Testis (tissue), 5 donors: ENCODE measurements at places on chromosomes 12 and 14. TPM values are rescaled to one million over a fixed set of nuclear protein-coding genes. Genes with fewer than 3 reads are reported as not detected.
A peak's percentile ranks its signal among the peaks of the same experiment; 100 is the strongest.

Gene LTBP2
- total RNA-seq, result 45.3 TPM

DNA sequence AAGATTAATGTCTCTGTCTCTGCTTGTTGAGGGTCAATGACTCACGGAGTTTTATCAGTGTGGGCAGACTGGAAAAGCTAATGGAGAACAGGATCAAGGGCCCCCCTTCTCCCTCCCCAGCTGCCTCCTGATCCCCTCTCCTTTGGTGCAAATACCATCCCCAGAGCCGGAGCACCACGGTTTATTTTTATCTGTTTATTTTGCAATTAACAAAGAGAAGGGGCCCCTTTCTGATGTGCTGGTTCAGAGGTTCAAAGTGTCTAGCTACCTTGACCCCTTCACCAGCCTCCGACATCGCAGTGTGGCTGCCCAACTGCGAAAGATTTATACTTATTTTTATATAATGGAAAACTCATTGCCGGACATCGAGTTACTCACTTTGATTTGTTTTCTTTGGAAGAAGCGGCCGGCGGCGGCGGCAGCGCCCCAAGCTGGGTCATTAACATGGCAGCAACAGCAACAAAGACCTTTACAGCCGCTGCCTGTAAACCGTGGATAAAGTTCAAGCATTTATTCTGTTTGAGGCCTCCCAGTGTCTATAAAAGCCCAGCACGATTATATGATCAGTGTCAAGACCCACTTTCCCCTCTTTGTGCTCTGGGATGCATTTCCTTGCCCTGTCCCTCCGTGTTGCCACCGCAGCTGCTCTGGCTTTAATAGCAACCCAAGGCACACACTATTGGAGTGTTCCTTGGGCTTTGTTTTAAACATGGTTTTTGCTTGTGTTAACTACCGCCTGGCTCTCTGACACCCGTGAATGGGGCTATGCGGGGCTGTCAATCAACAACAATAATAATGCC is 47.4 kb upstream of the PARP11 start:
- no peak for DNase-seq
- H3K27ac ChIP-seq, result peak overlapping the region; percentile 78
- no peak overlapping the region for H3K4me3 ChIP-seq
- H3K27me3 ChIP-seq, result no peaks in the 10 kb centered on the region

DNA sequence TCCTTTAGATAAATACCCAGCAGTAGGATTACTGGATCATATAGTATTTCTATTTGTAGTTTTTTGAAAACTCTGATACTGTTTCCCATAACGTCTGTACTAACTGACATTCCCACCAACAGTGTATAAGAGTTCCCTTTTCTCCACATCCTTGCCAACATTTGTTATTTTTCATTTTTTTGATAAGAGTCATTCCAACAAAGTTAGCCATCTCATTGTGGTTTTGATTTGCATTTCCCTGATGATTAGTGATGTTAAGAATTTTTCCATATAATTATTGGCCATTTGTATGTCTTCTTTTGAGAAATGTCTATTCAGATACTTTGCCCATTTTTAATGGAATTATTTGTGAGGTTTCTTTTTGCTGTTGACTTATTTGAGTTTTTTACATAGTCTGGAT is 486.0 kb downstream of the FLRT2 start:
- no peak overlapping the region for H3K4me3 ChIP-seq
- no peaks in the 10 kb centered on the region for H3K4me1 ChIP-seq
- no peak for DNase-seq

Gene LPAR5
- total RNA-seq, result 2.4 TPM

Gene TBX5
- total RNA-seq, result 0.12 TPM

GRCh38 chr12:8823565-8824300 is 1.3 kb downstream of the A2ML1 start:
- H3K4me3 ChIP-seq, result no peak overlapping the region
- H3K4me1 ChIP-seq, result peaks cover 12% of the 10 kb centered on the region
- peak; percentile 64 for DNase-seq

- DNase-seq, result no peak
- no peaks in the 10 kb centered on the region for H3K4me1 ChIP-seq
- no peak overlapping the region for H3K4me3 ChIP-seq
Observed at GRCh38 chr12:10197879-10198278, 14.8 kb upstream of the GABARAPL1 start.

GRCh38 chr12:69685810-69686209 is 13.3 kb downstream of the BEST3 start:
- H3K36me3 ChIP-seq, result no peaks in the 10 kb centered on the region
- no peak for DNase-seq
- no peaks in the 10 kb centered on the region for H3K4me1 ChIP-seq
- no peak overlapping the region for H3K27ac ChIP-seq
- no peak overlapping the region for H3K4me3 ChIP-seq
- H3K27me3 ChIP-seq, result no peaks in the 10 kb centered on the region

- H3K4me1 ChIP-seq, result no peaks in the 10 kb centered on the region
- no peak for DNase-seq
- H3K27me3 ChIP-seq, result no peaks in the 10 kb centered on the region
Observed at GRCh38 chr14:52473557-52473956, 78.7 kb downstream of the TXNDC16 start.

Gene GUCY2C
- total RNA-seq, result 0.39 TPM

DNA sequence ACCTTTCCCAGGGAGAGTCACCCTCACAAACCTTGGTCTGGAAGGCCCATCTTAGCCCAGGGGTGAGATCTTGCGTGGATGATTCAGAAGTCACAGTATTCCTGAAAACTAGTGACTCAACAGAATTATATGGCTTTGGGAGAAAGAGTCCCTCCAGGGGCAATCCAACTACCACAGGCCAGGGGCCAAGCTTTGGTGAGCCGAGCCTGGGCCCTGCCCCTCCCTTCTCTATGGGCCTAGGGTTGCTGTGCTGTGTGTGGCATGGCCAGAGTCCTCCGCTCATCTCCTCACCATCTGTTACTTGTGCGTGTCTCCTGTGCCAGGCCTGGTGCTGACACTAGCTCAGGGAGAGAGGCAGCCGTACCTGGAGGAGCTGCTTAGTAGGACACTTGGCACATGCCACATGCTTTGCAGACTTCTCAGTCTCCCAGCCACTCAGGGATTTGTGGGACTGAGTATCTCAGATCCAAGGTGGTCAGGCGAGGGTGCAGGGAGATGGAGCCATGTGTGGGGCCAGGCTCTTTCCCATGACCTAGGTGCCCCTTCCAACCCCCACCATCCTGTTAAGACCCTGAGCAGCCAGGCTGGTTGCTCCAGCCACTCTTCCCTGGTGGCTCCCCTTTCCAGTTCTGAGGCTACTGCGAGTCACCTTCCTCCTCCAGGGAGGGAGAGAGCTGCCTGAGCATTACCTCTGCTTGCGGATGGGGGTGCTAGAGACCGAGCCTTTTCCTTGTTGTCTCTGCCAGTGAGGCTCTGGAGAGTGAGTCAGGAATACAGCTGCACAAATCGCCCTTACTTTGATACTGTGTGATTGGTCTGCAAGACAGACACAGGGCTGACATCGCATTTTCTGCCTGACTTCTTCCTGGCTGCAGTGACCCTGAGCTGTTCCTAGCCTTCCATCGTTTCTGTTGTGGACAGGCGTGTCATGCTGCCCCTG is 94.1 kb downstream of the SLC25A47 start:
- no peaks in the 10 kb centered on the region for H3K36me3 ChIP-seq
- H3K27ac ChIP-seq, result no peak overlapping the region
- peak; percentile 72 for DNase-seq
- no peaks in the 10 kb centered on the region for H3K27me3 ChIP-seq
